ENCODE measurements at places on chromosomes 6 and 20.

- no peak for DNase-seq
Measured at GRCh38 chr6:34275128-34275804, 26.5 kb upstream of the SMIM29 start.

DNA sequence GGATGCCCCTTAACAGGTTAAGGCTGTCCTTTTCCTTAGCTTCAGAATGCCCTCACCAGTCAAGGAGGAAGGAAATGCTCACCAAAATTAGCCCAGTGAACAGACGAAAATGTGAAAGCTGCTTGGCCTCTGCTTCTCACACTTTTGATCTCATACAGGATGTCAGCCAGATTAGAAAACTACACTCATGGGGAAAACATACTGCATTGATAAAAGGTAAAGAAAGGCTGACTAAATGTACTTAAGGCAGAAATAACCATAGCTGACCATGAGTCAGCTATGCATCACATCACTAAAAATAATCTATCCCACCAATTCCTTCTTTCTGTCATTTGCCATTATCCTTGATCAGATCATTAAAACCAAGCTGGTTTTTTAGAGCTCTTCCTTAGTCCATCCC lies 198.4 kb upstream of the TENT5A start:
- DNase-seq, result no peak

GRCh38 chr6:125807293-125807692 lies 16.5 kb downstream of the NCOA7 start:
- DNase-seq, result no peak

DNA sequence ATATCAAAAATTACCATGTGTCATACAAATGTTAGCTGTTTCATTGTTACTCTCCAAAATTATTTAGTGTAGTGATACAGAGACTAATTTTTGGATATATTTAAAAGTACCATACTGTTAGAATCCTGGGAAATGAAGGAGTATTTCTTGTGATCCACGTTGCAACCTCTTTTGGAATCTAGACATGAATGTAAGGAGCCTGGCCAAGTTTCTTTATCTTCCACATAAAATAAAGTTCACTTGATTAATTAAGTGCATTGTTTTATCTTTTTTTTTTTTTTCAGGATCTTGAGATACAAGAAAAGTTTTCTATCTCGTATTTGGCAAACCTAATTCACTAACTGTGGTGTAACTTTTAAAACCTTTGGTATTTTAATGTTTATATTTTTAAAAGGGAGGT lies 270.7 kb downstream of the SOX4 start:
- no peak for DNase-seq

- peak; percentile 14 for DNase-seq
Measured at GRCh38 chr6:128246472-128247260, 273.7 kb downstream of the PTPRK start.

DNA sequence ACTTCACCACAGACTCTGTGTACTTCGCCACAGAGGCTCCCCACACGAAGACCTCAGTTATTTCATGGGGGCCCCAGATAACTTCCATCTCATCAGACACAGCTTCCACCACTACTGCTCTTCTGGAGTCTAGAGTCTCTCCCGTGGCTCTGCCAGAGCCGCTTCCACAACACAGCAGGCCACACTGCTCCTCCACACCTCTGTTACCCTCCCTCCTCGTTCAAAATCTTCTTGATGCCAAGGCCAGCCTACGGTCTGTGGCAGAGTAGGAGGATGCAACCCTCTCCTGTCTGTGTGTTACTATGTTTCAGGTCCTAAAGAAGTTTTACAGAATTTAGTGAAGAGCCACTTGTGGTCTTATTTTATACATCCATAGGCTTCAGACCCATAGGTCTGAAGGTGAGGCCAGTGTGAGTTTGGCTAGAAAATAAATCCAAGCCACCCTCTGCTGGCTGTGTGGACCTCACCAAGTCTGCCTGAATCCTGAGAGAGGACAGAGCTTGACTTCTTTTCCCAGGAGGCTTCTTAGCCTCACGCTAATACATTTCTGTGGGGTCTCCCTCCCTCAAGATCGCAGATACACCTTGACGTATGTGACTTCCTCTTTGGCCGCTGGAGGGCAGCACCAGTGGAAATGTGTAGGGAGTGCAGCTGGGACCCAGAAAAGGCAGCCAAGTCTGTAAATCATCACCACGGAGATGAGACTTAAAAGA lies 197.7 kb downstream of the FAXC start:
- DNase-seq, result no peak

DNA sequence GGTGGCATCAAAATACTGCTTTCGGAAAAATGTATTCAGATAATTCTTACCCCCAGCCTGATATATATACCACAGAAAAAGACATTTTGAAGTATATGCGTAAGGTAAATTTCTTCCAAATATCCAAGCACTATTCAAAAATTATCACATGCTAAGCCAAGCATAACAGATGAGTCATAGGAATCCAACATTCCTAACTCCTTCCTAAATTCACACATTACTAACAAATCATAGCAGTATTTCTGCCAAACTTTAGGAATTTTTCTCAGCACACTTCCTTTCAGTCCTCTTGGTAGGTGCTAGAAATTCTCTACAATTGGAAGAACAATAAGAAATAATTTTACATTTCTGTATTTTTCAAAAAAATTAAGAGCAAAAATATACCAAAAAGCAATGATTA lies 417.5 kb downstream of the EYS start:
- no peak for DNase-seq

- DNase-seq, result no peak
Measured at GRCh38 chr6:29496961-29497360, 9.2 kb upstream of the MAS1L start.

DNA sequence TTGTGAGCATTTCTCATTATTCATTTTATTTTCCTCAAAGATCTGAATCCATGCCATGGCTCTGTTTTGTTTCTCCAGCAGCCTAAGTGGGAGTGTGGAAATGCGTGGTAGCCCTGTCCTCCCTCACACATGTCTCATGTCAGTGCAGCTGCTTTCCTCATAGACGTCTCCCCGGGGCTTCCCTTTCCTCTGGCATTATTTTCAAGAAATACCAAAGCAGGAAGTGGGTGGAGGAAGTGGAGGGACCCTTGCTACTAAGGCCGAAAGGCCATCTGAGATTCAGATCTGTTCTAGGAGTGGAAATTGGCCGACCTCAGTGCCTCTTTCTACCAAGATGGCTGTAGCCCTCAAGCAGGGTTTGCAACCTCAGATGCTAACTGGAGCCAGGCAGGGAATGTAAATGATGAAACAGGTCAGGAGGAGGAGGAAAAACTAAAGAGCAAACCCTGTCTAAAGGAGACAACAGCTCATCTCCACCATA lies 420.9 kb upstream of the PLCB4 start:
- no peak for DNase-seq

DNA sequence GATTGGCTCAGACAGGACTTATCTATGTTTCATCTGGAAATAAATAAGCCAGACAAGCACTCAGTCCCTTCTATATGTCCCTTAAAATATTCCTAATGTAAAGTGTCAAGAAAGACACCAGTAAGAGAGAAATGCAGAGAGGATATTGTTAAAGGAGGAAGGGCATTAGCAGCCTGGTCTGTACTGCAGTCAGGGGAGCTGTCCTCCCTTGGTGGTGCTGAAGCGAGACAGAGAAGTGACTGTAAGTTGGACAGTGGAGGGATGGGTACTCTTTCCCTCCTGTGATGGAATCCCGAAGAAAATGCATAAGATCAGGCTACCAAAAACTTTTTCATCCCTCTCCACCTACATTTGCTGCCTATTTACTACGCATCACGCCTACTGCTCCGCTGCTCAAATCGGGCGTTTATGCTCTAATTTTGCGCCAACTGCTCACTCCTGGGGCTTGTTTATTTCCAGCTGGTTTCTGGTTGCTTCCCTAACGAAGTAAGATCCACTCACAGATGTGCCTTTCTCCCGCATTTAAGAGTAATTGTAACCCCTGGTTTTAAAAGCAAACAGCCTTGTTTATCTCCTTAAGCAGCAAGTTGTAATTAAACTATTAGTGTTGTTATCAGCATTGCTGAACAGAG lies 35.2 kb downstream of the PHACTR1 start:
- DNase-seq, result peak; percentile 56

DNA sequence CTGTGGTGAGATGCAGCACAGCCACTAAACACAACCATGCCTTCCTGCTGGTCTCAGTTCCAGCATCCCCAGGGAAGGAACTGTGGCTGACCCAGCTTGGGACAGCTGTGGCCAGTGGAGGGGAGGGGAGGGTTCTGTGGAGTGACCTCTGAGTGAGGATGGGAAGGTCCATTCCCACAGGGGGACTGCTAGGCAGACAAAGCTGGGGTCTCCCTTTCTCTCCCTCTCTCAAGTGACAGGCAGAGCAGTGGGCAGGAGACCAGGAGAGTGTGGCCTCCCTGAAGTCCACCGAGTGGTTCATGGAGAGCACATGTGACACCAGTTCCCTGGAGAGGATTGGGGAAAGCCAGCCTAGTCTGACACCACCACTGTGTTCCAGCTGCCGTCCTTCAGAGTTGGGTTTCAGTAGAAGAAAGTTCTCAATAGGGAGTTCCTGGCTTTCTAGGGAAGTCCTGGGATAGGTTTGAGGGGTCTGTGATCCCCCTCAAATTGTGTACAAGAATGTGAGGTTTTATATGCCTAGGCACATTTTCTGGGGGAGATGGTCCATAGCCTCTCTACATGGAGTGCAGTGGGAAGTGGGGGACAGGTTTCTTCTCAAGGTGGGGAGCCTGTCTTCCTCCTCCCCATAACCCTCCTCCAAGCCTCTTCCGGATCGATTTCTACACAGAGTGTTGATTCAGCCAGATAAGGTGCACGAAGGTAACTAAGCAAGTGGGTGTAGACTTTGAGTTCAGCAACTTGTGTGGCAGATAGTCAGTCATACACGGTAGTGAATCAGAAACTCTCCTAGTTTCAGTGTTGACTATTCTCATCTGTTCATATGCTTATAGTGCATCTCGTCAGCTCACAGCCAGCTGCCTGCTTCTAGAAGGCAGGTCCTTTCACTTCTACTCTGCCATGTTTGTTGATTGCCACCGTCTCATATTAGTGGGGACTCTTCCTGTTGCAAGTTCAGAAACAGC lies 18.9 kb downstream of the MANBAL start:
- no peak for DNase-seq

DNA sequence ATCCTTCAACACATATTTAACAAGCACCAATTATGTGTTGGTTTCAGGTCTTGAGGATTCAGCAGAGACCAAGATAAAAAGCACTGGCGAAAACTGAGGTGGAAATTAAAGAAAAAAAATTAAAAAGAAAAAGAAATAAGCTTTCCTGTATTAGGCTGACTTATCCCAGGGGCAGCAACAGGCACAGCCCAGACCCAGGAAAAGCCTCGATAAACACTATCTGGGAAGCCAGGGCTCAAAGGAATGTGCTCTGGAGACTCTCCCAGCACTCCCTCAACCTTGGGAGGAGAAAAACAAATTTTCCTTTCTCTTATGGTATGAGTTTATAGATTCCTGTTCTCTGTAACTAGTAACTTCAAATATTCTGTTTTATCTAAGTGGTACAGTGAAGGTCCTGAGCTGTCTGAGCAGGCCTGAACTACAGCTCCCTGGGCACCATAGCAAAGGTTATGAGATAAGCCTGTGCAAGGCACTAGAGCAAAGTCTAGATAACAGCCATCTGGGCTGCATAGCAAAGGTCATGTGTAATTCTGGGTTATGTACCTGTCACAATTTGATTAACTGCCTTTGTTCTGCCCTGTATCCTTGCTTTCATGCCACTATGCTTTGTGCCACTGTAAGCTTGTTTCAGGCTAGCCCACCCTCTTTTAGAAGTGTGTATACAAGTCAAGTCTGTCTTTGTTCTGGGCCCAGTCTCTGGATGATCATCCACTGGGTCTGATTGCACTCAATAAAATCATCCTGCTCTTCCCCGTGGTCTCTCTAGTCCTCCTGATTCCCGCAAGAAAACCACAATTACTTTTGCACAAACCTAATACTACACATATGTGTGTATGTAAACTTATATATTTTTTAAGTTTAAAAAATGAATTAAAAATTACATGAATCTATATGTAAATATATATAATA lies 54.0 kb downstream of the IL22RA2 start:
- no peak for DNase-seq

DNA sequence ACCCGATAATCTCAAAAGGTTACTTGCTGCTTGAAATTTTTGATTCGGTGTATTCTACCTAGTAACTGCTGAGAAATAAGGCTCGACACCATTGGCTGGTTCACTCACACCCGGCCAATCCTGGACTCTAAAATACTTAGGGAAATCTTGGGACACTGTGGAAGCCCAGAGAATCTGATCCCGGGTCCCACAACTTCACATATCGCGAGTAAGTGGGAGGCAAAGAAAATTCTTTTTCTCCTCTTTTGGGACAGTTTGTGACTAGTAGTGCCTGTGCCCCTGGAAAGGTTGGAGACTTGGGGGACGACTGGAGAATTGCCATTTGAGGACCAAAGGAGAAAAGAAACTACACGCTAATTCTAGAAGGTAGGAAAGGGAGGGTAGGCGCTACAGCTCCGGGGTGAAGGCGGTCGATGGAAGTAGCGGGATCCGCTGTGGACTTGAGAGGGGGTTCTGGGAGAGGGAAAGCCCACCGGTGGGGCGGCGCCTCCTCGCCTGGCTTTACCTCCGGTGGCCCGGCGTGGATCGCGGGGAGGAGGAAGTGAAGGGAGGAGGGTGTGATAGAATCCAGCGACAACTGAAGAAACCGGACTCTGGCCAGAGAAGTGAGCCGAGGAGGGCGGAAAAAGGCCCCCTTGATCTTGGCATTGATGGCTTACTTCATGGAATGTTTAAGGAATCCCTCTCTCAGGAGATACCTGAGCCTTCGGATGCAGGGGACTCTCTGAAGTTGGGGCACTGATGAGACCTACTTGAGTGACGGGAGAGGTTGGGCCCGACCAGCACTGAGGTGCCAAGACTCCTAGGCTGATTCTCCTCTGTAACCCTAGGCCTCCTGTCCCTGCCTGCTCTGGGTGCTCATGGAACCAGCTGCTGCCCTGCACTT lies 18.8 kb upstream of the BTN3A3 start:
- DNase-seq, result peak; percentile 85

DNA sequence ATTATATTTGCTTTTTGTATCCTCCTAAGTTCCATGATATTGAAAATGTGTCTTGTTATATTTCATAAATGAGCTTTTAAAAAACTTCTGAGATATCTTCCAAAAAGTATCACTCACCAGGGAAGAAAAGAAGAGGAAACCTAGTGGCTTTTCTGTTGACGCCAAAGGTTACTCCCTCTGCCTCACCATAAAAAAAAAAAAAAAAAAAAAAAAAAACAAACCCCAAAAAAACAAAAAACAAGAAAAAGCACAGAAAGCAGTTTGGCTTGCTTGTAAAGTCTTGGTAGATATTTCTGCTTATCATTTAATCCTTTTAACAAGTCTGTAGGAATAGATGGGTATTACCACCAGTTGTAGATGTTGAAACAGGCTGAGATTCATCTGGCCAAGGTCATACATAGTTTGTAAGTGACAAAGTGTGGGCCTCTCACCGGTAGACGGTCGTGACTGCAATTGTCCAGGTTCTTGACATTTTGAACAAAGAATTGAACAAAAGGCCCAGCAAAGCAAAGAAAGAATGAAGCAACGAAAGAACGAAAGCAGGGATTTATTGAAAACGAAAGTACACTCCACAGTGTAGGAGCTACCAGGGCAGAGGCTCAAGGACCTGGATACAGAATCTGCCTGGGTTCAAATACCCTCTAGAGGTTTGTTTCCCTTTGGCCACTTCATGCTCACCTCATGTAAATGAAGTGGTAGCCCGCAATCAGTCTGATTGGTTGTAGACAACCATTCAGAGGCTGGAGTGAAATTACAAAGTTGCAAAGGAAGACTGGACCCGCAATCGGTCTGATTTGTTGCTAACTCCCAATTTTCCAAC lies 11.6 kb upstream of the ELOVL5 start:
- DNase-seq, result no peak
